ENCODE measurements at places on chromosomes 4 and X.

DNA sequence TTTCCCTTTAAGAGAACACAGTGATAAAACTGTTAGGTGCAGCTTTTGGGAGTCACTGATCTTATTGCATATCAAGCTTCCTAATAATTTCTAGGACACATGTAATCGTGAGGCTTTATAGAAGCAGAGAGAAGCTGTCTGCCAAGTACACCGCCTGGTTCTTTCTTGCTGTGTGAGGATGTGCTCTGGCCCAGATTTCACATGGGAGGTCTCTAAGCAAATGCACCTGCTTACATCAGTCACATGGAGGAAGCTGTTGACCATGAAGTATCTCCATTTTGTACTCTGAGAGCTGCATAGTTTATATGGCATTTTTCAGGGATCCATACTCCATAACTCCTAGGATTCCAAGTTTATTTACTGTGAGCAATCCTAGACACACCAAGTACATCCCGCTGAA is 37.1 kb downstream of the RGS12 start:
- no peak for DNase-seq

- no peak for DNase-seq
Measured at GRCh38 chr4:31655328-31655727, 935.2 kb downstream of the PCDH7 start.

DNA sequence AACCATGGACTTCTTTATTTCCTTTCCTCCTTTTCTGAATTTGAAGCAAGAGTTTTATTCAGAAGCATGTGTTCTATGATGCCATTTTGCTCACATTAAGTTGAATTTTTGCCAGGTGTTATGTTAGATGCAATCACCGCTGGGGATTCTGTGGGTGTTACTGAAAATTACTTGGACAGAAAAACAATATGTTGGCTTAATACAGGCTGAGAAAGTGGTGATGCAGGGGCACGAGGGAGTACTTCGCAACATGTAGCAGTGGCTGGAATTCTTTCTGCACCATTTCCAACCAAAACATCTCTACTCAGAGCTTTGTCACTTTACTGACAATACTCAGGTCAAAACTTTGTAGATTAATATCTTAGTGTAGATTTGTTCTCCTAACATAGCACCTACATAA is 109.2 kb upstream of the PCDH18 start:
- no peak for DNase-seq

GRCh38 chr4:149031399-149031798 is 589.2 kb upstream of the NR3C2 start:
- DNase-seq: no peak

DNA sequence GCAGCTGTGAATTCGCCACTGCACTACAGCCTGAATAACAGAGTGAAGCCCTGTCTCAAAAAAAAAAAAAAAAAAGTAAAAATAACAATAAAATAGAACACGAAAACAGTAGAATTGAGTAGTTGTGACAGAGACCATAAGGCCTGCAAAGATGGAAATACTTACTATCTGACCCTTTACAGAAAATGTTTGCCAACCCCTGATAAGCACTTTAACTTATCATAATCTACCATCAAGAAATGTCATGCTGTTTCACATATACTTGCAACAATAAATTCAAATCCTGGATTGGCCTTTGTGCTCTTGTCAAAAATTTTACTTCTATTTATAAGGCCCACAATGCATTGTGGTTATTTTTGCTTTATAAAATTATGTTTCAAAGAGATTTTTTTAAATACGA is 75.5 kb downstream of the ING2 start:
- no peak for DNase-seq

DNA sequence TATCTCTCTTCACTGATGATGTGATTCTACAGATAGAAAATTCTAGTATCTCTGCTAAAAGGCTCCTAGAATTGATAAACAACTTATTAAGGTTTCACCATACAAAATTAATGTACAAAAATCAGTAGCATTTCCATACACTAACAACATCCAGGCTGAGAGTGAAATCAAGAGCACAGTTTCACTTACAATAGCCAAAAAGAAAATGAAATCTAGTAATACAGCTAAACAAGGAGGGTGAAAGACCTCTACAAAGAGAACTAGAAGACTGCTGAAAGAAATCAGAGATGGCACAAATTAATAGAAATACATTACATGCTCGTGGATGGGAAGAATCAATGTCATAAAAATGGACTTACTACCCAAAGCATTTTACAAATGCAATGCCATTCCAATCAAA is 751.9 kb downstream of the FSTL5 start:
- no peak for DNase-seq

GRCh38 chrX:8404926-8405325 is 59.7 kb upstream of the VCX3B start:
- DNase-seq: no peak

GRCh38 chr4:185463541-185463940 is 8.0 kb downstream of the CCDC110 start:
- no peak for DNase-seq

GRCh38 chrX:21509912-21510311 is 135.7 kb downstream of the CNKSR2 start:
- DNase-seq: no peak

DNA sequence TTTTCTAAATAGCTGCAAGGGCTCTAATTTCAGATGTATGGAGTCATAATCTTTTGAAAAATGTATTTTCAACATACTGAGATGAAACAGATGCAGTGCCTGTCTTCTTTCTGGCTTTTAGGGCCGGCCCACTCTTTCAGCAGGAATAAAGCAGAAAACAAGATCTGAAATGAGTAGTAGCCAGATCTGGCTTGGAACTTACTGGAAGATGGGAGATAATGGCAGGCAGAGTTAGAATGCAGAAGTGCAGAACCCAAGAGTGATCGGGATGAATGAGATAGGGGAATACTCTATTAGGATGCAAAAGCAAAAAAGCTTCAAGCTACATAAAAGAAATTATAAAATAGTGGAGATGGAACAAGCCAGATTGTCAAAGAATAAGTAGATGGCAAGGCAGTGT is 1.4 kb upstream of the FAM120C start:
- DNase-seq: no peak

- DNase-seq: peak; percentile 6
Measured at GRCh38 chrX:103157496-103158316, 57.2 kb upstream of the BEX4 start.

GRCh38 chrX:53088136-53088974 is 5.6 kb upstream of the KANTR start:
- DNase-seq: peak; percentile 86

GRCh38 chr4:90137555-90137954 is 10.4 kb downstream of the CCSER1 start:
- no peak for DNase-seq

- DNase-seq: no peak
Measured at GRCh38 chrX:71367396-71367795, 1.2 kb downstream of the TAF1 start.

- DNase-seq: no peak
Measured at GRCh38 chrX:12115377-12115776, 22.9 kb upstream of the FRMPD4 start.

DNA sequence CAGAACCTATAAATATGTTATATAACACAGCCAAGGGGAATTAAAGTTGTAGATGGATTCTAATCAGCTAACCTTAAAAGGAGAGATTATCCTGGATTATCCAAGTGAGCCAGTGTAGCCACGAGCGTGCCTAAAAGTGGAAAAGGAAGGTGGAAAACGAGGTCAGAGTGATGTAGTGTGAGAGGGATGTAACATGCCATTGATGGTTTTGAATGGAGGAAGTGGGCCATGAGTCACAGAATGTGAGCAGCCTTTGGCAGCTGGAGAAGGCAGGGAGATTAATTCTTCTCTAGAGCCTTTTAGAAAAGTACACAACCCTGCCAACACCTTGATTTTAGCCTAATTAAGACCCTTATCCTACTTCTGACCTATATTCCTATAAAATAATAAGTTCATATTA is 149.1 kb downstream of the SLC39A8 start:
- DNase-seq: no peak

GRCh38 chr4:78749972-78750727 is 26.0 kb upstream of the BMP2K start:
- peak; percentile 7 for DNase-seq

DNA sequence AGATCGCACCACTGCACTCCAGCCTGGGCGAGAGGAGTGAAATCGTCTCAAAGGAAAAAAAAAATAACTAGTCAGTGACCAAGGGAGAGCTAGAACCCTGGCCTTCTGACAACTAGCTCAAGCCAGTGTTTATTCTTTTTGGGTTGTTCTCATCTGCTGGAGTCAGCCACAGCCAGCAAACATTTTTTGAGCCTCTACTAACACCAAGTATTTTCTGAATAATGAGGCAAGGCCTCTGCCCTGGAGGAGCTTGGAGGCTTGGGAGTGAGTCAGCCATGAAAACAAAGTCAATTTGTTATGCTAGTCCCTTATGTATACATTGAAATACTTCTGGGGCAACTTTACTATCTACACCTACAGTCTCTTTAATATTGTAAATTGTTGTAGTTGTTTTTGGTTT is 46.5 kb downstream of the TMA16 start:
- DNase-seq: no peak

DNA sequence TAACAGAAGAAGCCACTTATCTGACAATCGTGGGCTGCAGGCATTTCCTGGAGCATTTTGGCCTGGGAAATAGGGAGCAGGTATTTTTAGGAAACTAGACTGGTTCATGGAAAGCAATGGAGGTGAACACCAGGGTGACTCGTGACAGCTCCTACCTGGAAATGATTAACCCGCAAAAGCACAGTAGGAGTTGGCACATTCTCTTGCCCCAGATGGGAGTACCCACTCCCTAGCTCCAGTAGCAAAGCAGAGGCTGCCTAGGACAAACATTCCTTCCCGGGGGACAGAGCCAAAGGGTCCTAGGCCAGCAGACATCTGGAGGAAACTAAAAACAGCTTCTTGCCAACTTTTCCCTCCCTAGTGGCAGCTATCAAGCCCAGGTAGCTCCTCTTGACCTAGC is 29.0 kb downstream of the RTL5 start:
- DNase-seq: no peak

DNA sequence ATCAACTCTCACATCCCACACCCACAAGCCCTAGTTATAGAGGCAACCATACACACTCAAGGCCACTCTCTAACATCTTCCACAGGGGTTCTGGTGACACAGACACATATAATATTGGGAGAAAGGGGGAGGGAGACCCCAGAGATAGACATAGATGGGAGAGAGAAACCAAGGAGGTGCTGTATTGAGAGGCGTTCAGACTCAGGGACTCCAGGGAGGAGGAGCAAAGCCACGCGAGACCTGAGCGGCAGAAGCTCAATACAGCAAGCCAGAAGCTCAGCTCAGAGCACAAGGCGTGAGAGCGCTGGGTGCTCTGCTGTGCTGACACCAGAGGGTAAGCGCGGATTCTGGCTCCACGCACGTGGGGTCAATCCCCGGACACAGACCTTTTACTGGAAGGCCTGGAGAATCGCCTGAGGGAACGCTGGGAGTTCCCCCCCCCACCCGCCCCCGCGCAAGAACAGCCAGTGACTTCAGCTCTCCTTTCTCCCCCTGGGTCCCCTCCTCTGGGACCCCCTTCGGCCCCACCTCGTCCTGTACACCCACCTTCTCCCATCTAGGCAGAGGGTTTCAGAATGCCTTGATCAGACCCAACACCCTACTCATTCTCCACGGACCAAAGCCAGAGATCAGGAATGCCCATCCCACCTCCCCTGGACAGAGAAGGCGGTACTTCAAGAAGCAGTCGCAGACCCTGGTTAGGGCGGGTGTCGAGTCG is 8.7 kb downstream of the MSX1 start:
- no peak for DNase-seq

GRCh38 chr4:64095398-64095797 is 313.9 kb downstream of the TECRL start:
- DNase-seq: no peak

DNA sequence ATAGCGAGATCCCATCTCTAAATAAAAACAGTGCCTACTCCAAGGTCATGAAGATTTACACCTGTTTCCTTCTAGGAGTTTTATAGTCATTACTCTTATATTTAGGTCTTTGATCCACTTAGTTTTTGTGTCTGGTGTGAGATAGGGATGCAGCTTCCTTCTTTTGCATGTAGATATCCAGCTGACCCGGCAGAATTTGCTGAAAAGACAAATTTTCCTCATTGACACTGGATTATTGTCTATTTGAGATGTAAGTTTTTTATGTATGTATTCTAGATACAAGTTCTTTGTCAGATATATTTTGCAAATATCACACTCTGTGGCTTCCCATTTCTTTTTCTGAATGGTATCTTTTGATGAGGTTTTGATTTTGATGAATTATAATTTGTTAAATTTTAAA is 85.4 kb downstream of the RFC1 start:
- no peak for DNase-seq

- no peak for DNase-seq
Measured at GRCh38 chr4:85187106-85187505, 220.6 kb upstream of the WDFY3 start.

DNA sequence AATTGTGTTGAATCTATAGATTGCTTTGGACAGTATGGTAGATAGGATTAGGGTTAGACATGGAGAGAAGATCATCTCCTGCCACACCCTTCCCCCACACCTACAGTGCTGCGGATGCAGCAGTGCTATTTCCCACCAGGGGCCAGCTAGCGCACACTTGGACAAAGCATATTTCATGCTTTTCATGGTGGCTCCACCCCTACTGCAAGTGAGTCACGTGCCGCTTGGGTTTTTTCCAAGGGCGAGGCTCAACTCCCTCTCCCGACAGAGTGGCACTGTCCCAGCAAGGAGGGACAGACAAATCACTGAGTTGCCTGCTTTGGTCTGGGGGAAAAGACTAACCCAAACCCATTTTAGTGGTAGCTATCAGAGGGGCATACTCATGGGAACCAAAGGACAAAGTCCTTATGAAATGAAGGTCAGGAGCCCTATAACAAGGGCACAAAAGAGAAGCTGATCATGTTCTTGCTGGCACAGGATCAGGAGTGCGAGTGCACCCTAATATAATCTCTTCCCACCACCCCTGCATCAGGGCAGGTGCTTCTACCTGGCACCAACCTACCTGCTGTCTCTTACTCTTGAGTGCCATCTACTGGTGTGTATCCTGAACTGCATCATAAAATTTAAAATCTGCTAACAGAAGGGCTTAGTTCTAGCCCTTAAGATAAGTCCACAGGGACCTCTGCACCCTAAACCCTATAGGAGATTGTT is 55.1 kb upstream of the PGAM4 start:
- DNase-seq: peak; percentile 62

GRCh38 chrX:103739421-103739820 is 28.7 kb downstream of the TMEM31 start:
- DNase-seq: no peak

- DNase-seq: no peak
Measured at GRCh38 chr4:188374871-188375270, 235.6 kb downstream of the TRIML1 start.

- no peak for DNase-seq
Measured at GRCh38 chr4:94412658-94413038, 39.1 kb upstream of the PDLIM5 start.

GRCh38 chrX:33183361-33183760 is 28.0 kb downstream of the DMD start:
- no peak for DNase-seq

GRCh38 chr4:182671749-182672148 is 245.4 kb downstream of the DCTD start:
- DNase-seq: no peak

Data from CD4-positive, alpha-beta T cell treated with Interleukin-2 at 100 ng/mL for 4 hours (primary cell).